ENCODE measurements at places on chromosomes 12 and 14.

GRCh38 chr12:28683366-28683765, 465.7 kb upstream of the FAR2 start:
- DNase-seq, result no peak

DNA sequence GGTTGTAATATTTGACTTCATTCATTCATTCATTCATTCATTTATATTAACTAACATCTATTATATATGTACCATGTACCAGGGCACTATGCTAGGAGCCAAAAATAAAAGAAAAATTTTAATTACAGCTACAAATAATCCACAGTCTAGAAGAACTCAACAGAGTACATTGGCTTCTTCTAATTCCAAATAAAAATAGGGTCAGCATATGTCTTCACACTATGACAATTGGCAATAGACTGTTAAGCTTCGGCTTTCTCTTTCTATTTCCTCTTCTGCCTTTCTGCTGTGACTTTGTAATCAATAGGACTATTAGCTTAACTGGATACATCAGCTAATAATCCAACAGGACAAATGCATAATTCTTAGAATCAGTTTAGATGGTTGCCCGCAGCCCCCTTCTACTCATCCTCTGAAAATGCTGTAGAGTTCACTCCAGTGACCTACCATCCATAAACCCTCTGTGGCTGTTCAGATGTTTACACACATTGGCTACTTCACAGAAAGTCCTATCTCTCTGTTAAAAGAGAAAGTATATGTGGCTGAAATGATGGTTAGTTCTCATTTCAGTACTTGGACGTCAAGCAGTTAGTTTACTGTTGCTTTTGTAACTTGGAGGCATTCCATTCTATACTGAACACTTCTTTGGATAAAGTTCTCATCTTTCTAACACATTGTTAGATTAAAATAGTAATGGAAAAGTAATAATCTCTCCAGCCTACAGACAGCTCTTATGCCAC, 445.5 kb upstream of the GARIN6 start:
- no peak for DNase-seq

DNA sequence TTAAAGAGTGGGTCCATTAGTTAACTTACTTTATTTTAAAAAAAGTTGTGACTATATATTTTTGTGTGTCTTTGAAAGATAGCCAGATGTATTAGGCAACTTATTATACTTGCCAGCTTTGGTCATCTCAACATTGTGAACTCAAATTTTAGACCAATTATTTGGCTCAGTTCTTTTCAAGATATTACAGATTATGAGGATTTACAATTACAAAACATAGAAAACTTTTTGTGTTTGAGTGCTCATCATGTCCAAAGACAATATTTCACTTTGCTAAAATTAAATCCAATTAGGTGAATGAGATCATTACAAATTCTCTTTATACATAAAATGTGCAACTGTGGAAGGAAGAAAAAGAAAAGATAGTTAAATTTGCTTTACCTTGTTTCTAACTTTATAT, 18.3 kb upstream of the PDE3A start:
- DNase-seq, result no peak

- no peak for DNase-seq
Measured at GRCh38 chr12:8038659-8039114, 6.2 kb downstream of the FOXJ2 start.

DNA sequence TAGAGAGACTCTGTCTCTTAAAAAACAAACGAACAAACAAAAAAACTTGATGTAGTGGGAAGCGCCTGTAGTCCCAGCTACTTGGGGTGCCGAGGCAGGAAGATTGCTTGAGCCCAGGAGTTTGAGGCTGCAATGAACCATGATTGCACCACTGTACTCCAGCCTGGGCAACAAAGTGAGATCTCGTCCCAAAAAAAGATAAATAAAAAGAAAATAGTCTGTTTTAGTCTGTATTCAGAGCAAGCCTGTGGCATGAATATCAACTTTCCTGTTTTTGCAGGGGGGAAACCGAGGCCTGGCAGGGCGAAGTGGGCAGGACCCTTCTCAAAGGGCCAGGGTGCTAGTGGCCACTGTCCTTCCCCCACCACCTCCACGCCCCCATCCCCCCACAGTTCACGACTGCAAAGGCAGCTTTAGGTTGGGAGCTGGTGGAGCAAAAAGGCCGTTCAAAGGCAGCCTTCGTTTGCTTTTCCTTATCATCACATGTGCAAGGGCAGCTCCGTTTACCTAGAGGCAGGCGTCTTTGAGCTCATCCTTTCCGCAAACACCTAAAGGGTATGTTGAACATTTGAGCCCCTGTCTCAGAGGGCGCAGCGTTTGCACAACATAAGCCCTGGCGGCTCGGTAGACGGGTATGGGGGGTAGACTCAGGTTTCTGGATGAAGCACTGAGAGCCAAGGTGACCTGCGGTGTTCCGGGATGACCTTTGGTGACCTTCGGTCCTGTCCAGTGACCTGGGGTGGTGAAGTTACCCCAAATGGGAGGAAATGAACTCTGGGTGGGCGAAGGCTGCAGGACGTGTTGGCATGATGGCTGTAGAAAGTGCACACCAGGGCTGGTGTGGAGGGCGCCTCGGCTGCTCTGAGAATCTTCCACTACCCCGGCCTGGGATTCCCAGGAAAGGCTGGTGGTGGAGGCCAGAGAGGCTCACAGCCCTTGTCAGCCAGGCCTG, 8.7 kb upstream of the MEG3 start:
- DNase-seq, result no peak

GRCh38 chr14:64591809-64592208, 42.0 kb downstream of the PPP1R36 start:
- no peak for DNase-seq

Data from T-helper 22 cell (primary cell).